ENCODE measurements at places on chromosomes 6 and 20.

DNA sequence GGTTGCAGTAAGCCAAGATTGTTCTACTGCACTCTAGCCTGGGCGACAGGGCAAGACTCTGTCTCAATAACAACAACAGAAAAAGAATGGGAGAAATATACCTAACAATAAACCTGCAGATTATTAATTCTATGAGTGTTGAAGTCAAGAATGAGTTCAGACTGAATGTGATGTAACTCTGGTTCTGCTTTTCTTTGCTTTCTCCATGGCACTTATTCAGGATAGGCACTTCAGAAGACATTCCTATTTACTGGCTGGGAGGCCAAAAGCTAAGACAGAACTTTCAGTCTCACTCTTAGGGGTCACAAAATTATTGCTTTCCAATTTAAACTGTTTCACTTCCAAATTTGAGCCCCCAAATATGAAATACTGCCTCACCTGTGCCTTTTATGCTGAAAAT lies 15.7 kb upstream of the PRIM2 start:
- no peak for DNase-seq

DNA sequence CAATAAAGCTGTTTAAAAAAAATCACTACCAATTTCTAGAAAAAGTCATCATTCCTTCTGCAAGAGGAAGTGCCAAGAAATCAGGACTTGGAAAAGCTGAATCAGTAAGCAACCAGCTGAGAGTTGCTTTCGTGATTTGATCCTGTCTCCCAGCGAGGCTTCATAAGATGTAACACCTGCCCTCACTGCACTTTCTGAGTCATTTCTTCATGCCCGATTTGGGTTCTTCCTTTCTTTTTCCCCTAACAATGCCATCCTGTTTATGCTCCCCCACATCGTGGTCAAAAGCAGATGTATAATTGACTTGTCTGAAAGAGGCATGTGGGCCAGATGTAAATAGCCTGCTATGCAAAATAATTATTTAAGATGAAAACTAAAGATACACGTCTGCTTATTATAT lies 52.1 kb downstream of the RIPOR2 start:
- no peak for DNase-seq

GRCh38 chr6:35191889-35192288 lies 21.9 kb upstream of the SCUBE3 start:
- DNase-seq: no peak

DNA sequence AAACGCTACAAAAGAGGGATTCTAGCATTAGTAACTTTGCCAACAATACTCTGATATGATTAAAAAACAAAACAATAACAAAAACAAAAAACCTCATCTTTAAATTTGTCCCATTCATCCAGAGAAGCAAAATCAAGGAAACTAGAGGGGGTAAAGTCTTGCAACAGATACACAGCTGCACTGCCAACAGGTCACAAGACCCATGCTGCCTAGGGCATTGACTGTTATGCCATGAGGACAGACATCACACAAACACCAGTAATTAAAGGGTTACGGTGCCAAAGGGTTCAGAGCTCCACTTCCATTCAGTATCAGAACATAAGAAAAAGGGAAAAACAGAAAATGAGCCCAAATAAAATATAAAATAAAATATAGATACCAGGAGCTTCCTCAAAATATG lies 1.6 kb downstream of the TBC1D20 start:
- no peak for DNase-seq
